Stimulated activated CD4-positive, alpha-beta T cell treated with anti-CD3 and anti-CD28 coated beads, Interleukin-1b, Interleukin-23, amount 100 ng/mL, for 24 hours (primary cell): ENCODE measurements at places on chromosomes 12 and 14.

DNA sequence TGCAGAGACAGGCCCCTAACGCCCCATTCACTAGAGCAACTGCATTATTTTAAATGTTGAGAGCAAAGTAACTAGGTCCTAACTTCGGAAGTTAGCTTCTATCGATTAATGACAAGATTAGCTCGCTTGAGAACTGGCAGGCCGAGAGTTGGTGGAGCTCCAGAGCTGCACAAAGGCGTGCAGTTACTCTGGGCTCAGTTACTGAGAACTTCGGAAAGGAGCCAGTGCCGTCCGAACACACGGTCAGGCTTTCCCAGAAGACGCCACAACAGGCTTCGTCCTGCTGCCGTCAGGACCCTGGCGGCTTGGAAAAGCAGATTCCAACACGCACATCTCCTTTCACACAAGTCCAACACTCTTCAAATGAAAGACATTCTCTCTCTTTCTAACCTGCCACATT lies 45.4 kb upstream of the TESC start:
- DNase-seq: no peak

DNA sequence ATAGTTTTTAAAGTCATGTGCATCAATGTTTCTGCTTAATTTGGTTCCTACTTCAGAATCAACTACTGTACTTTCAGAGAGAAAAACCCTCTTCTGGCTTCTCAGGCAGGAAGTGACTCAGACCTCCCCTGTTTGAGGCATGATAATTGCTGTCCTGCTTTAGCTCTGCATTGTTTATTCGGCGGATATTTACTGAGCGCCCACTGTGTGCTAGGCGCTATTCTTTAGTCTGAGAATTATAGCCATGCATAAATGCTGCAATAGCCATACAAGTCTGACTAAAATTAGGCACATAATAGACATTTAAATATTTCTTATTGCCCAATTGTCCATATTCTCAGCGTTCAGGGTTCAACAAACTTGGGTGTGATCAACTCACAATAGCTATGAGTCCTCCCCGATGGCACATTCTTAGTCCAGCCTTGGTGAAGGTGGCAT lies 6.1 kb upstream of the AMIGO2 start:
- DNase-seq: no peak

DNA sequence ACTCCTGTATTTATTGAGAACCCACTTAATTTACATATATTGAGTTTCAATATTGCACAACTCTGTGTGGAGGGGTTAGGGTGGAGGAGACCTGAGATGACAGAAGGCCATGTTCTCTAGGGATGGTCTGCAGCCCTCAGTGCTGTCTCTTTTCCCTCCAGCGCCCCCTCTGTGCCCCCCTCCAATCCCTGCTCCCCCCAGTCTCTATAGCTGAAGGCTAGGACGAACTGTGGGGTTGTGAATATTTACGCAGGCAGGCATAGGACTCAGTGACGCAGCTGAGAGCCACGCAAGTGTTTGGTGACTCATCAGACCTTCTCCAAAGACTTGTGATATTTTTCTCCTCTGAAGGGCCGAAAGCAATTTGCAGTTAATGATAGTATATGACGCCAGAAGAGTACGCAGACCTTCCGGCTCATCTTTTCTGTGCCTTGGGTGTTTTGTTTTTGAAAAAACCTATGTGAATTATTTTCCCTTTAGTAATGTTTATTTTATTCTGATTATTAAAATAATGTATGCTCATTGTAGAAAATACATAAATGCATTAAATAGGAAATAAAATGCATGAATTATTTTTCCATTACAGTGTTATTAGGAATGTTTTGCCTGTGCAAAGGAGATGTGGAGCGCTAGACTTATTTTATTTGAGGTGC lies 85.3 kb downstream of the SLC25A47 start:
- DNase-seq: no peak

DNA sequence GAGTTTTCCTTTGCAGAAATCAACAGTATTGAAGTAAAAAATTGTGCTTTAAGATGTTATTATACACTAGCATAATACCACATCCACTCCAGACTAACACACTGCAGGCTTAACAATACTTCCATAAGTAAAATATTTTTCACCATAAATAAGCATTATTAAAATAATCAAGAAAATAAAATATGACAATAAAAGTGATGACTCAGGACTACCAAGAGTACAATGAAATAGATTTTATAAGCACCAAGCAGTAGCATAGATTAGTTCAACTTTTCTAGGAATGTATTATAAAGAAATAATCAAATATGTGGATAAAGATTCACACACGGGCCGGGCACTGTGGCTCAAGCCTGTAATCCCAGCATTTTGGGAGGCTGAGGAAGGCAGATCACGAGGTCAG lies 40.4 kb upstream of the MTHFD1 start:
- no peak for DNase-seq

GRCh38 chr12:54411391-54412241 lies 7.5 kb downstream of the ITGA5 start:
- DNase-seq: no peak

DNA sequence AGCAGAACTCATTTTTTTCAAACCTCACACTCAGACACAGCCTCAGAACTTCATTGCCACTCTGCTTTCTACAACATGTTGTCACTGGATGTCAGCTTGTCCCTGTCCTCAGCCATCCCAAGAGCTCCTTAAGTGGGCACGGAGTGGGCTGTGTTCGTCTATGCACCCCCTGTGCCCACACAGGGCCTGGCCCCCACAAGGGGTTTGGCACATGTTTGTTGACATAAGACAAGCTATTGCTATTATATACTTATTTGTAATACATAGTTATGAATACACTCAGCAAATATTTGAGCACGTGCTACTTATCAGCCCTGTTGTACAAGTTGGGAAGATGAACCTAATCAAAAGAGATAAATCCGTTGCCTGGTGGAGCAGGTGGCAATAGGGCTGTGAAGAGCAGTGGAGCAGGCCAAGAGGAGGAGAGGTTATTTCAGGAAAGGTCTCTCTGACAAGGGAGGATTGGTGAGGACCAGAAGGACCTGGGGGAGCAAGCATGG lies 4.3 kb upstream of the BDKRB1 start:
- DNase-seq: no peak

DNA sequence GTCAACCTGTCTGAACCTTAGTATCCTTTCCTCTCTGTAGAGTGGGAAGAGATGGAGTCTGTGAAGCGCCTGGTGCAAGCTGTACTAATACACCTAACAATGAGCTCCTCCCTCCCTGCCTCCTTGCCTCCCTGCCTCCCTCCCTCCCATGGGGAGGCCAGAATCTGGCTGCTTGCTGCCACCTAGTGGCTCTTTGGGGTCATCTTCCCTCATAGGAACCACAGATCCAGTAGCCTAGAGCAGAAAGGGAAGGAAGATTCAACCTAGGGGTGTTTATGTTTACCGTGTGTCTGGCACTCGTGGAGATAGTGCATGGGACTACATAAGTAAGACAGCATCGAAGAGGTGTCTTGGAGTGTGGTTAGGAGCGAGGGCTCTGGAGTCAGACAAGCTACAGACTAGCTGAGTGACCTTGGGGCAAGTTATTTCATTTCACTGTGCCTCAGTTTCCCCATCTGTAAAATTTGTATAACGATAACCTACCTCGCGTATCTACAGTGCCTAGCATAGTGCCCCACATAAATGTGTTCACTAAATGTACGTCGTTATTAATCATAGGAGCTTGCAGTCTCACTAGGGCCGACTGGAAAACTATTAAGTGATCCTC lies 35.5 kb upstream of the TSPAN9 start:
- no peak for DNase-seq

- DNase-seq: no peak
Observed at GRCh38 chr14:47710581-47710980, 35.2 kb upstream of the MDGA2 start.

DNA sequence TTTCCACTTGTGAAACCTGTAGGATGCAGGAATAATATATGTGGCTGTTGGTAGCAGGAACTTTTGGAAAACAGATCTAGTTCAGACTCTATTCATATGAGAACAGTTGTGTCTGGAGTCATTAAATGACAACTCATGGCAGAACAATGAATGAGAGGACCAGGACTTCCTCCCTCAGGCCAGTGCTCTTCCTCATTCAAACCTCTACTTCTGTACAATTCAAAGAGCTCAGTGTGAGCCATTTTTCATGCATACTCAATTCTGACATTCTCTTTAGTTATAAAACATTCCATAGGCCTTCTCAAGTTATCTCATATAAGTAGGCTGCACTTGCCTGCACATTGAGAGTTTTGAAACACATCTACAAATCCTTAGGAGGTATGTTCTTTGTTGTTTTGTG lies 1526.6 kb upstream of the FLRT2 start:
- DNase-seq: no peak

DNA sequence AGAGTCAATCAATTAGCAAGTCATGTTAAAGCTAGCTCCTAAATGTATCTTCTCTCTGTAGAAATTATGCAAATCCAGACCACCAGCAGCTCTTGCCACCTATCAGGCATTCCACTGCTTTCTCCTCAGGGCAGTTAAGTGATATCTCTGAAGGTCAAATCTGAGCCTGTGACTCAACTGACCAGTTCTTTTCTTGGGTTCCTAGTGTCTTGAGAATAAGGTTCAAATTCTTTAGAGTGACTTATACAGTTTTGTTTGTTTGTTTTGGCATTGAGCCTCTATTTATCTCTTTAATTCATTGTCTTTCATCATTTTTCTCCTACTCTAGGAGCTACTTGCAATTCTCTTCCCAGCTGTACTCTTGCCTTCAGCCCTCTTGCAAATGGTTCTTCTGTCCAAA lies 2.5 kb upstream of the LRIG3 start:
- DNase-seq: no peak

- DNase-seq: no peak
Observed at GRCh38 chr12:130063866-130064265, 98.4 kb upstream of the FZD10 start.

DNA sequence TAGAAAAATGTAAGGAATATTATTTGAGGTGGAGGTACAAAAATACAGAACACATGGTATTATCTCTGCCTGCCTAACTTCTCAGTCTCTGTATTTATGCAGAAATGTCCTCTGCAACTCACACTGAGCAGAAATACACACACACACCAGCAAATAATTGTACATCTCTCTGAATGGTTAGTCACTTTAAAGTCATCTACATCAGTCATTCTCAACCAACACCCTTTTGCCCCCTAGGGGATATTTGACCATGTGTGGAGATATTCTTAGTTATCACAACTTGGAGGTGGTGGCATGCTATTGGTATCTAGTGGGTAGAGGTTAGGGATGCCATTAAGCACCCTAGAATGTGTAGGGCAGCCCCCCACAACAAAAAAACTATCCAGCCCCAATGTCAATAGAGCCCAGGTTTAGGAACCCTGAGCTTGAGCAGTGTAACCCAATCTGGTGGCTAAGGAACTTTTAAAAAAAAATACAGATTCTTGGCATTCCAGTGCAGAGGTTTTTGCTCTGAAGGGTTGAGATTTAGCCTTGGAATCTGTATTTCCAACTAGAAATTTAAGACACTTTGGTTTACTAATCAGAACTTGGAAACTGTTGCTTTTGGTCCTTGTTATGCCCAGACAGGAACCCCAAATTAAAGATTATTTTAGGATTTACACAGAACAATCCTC lies 183.8 kb downstream of the TBX5 start:
- DNase-seq: no peak

DNA sequence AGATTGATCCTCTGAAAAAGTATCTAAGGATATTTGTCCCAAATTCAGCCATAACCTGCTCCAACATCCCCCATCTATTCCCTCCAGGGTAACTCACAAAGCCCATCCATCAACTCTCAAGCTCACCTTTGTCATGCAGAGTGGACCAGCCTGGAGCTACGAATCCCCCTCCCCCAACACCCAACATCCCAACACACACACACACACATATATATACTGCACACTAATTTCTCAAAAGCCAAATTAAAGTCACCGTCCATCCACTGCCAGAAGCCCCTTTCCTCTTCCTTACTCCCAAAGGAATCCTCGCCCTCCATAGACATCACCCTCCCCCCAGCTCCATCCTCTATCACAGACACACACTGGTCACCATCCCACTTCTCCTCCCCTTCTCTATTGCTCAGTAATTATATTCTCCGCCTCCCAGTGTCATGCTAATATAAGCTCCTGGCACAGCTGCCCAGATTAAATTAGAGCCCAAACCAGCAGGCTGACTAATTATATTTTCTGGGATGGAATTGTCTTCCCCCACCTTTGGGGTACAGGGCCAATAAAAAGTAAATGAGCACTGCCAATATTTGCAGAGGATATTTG lies 13.5 kb upstream of the TESPA1 start:
- no peak for DNase-seq

DNA sequence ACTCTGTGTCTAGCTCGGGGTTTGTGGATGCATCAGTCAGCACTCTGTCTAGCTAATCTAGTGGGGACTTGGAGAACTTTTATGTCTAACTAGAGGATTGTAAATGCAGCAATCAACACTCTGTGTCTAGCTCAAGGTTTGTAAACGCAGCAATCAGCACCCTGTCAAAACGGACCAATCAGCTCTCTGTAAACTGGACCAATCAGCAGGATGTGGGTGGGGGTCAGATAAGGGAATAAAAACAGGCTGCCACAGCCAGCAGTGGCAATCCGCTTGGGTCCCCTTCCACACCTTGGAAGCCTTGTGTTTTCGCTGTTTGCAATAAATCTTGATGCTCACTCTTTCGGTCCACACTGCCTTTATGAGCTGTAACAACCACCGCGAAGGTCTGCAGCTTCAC lies 920.7 kb upstream of the FOXG1 start:
- no peak for DNase-seq

GRCh38 chr12:127803545-127803944 lies 463.4 kb upstream of the TMEM132C start:
- no peak for DNase-seq

GRCh38 chr12:128829861-128830504 lies 6.2 kb upstream of the SLC15A4 start:
- DNase-seq: no peak

GRCh38 chr12:107241411-107241810 lies 148.1 kb upstream of the CRY1 start:
- DNase-seq: no peak

GRCh38 chr12:28824849-28825248 lies 324.2 kb upstream of the FAR2 start:
- no peak for DNase-seq

DNA sequence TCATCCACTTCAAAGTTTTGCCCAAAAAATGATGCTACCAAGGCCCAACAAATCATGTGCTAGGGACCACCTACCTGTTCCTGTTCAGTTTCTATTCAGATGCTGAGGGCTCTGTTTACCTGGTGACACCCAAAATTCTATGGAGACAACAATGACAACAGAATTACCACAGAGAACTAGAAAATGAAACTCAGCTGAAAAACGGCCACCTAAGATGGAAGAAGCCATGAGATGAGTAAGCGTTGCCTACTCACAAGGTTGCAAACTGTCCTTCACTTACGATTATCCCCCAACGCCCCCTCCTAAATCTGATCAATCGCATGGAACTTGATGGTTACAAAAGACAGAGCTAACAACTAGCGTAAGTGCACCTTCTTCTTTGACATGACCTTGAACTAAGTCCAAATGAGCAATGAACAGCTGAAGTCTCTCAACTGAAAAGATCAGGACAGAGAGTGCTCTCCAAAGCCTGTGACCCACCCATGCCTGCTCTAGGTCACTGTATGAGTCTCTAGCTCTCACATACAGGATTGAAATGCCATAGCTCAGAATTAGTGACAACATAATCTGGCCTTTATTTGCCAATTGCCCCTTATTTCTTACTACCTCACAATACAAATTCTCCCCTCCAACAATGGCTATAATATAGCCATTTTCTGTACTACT lies at the start of gene RNASE11:
Gene RNASE11 (minus strand): TSS at position 513 of the 666 bp plus-strand sequence.
- DNase-seq: no peak
